Activated T-cell treated with anti-CD3 and anti-CD28 coated beads, Interleukin-2, amount 50 U/mL, for 1 hour (primary cell): ENCODE measurements at places on chromosomes 5 and 9.

DNA sequence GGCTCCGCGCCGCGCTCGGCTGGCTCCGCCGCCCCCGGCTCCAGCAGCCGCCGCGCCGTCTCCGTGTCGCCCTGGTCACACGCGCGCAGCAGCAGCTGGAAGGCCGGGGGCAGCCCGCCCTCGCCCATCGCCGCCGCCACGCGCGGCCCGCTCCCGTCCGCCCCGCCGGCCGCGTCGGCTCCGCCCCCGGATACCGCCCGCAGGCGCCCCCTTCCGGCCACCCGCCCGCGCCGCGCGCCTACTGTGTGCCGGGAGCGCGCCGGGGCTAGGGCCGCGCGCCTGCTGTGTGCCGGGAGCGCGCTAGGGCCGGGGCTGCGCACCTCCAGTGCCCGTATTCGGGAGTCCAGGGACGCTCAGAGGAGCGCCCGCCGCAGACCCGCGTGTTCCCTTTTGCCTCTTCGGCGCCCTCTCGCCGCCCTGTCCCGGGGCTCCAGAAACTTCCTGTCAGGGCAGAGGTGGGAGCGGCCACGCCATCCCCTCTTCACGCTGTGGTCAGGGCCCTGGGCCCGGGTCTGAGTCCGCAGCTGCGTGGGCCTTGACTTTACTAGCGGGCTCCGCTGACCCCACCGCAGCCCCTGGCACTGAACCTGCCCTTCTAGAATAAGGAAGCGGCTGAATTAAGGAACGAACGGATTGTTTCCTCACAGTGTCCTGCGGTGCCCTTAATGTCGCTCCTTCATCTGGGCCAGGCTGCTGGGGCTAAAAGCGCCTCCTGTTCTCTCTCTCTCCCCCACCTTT is at the start of gene ANKS6:
Gene ANKS6, minus strand, starts transcription at position 192 of the 738 bp plus-strand sequence. Its CDS starts 64 bp downstream, at position 128.
- DNase-seq, result peak; percentile 90

DNA sequence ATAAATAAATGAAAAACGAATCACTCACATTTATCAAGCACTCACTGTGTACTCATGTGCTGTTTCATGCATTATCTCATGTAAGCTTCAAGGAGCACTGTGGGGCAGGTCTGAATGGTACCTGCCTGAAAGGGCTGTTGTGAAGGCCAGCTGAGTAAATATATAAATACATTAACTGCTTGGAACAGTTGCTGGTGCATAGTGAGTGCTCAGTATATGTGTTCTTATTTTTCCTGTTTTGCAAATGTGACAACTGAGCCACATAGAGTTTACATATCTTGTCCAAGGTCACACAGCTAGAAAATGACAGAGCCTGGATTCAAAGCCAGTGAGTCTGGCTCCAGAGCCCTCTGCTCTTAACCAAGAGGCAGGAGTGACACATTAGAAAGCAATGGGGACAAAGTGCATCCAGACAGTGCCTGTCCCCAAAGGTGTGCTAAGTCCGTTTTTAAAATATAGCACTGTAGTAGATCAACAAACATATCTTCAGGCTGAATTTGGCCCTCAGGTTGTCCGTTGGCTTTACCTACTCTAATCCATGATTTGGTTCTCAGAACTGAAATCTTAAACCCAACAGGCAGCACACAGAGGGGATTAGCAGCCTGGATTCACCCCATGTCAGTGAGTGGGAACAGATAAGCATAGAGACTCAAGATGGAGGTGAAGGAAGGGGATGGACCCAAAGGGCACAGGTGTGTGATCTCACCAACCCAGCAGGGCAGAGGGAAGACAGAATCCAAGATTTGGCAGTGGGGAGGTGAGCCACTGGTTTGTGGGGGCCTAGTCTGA is 70.8 kb downstream of the WWC1 start:
- DNase-seq, result no peak

DNA sequence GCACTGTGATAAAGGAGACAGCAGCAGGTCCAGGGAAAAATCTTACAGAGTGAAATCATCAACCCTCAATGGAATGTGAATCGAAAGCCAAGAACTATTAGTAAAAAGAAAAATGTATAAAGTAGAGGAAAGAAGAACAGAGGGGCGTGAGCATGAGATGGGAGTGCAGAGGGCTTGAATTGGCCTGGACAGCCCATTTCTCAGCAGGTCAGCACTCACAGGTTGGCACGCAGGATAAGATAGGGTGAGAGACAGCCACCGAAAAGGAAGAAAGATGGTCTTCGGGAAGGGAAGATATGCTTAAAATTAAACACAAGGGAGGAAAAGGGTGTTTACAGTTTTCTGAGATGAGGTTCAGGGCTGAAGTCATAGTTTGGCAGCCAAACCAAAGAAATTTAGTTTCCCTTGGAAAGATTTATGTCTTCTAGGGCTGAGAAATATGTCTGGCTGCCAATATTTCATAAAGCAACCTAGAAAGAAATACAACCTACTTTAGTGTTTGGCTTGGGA is 524.7 kb downstream of the SPATA31D1 start:
- DNase-seq, result no peak

DNA sequence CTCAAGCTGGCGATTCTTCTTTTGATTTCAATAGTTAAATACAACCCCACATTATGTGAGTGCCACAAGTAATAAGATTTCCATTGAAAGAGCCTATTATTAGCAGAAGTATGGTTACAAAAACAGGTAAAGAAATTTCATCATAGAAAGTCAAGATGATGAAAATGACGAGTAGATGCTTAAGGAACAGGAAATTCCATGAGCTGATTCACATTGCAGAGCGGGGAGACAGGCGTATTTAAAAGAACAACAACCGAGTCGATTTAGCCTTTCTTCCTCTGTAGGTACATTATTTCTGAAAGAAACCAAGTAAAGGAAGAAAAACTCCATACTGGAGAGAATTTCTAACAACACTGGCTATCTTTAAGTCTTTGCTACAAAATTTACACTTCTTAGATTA is 310.4 kb downstream of the SLF1 start:
- no peak for DNase-seq

GRCh38 chr5:39352951-39353350 is 11.3 kb downstream of the C9 start:
- DNase-seq, result no peak

- DNase-seq, result no peak
Measured at GRCh38 chr5:104904561-104904960, 1342.0 kb upstream of the NUDT12 start.

DNA sequence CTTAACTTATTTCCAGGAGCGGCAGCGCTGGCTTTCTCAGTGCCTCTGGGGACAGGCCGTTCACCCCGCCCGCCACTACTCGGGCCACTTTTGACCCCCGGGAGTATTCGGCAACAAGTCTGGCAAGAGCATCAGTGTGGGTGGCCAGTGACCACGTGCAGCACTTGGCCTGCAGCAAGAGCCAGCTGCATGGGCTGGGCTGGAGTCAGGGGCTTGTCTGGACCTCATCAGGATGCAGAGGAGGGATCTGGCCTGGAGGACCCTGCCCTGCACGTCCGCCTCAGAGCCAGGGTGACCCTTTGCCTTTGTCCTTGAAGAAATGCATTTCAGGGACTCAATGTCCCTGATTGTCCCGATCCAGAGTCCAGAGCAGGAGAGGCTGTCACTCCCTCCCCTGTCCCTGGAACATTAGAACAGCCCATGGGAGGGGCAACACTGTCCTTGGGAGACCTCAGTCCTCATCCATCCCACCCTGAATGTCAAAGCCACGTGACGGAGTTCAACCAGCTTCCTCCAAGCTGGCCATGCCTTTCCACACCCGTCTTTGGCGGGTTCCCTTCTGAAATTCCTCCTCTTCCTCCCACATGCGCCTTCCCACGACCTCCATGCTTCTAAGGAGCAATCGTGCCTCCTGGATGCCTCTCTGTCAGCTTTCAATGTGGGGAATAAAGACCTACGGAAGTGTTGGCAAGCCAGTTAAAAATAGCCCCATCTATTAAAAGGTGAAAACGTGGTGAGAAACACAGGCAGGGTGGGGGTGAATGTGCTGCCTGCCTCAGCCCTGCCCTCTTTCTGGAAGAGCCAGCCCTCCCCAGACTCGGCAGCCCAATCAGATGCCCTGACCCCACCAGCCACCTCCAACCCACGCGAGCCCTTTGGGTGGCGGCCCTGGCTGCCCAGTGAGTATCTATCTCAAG is 99.0 kb downstream of the OLFM1 start:
- DNase-seq, result no peak

GRCh38 chr5:95029569-95030366 is 255.1 kb downstream of the MCTP1 start:
- no peak for DNase-seq

- DNase-seq, result no peak
Measured at GRCh38 chr9:35738186-35738585, 5.7 kb downstream of the CREB3 start.

DNA sequence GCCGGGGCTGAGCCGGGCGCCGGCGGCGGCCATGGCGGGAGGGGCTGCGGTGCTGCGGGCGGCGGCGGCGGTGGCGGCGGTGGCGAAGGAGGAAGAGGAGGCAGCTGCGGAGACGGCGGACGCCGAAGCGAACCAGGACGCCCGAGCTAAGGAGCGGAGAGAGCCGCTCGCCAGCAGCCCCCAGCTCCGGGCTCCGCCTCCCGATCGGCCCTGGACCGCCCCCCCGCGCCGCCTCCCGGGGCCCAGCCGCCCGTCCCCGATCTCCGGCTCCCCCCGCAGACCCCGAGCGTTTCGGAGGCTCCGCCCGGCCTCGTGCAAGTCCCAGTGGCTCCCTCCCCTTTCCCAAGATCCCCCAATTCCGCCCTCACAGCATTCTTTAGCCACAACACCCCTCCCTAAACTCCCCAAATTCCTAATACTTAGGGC is at the start of gene ASTN2:
Gene ASTN2, minus strand, starts transcription at position 152 of the 426 bp plus-strand sequence. Its CDS starts 119 bp downstream, at position 33.
- DNase-seq, result no peak

DNA sequence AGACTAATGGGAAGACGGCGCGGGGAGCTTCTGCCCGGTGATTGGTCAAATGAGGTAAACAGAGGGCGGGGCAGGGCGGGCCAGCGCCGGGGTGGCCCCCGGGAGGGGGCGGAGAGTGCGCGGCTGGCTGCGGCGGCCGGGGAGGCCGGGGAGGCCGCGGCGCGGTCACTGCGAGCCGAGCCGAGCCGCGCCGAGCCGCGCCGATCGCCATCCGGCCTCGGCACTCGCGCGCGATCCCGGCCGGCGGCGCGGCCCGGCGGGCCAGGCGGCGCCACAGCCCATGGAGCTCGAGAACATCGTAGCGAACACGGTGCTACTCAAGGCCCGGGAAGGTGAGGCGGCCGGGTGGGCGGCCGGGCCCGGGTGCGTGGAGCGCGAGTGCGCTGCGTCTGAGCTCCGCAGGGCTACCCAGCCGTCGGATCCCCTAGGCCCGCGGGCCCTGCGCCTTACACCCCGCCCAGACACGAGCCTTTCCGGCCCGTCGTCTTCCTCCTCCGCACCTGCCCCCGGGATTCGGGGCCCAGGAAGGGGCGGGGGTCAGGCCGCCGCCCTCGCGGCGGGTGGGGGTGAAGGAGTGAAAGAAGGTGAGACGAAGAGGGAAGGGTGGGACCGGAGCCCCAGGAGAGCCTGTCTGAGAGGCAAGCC is at the start of gene GRK6:
Gene GRK6, plus strand, starts transcription at position 111 of the 645 bp plus-strand sequence. Its CDS starts 170 bp downstream, at position 281.
- DNase-seq, result peak; percentile 73

DNA sequence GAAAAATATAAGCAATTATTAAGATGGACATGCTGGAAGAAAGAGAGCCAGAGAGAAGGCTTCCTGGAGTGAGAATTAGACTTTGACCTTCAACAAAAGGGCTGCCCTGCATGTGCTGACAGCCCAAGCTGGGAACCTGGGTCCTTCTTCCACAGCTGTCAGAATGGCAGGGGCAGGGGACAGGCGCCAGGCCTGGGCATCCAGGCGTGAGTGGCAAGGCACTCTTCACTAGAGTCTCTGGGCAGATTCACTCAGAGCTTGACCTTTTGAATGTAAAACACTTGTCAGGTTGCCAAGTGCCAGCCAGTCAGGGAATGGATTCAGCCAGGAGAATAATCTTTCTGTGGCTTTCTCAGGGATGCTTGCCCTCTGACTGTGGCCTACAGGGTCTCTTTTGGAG is 119.1 kb upstream of the CLINT1 start:
- DNase-seq, result no peak

DNA sequence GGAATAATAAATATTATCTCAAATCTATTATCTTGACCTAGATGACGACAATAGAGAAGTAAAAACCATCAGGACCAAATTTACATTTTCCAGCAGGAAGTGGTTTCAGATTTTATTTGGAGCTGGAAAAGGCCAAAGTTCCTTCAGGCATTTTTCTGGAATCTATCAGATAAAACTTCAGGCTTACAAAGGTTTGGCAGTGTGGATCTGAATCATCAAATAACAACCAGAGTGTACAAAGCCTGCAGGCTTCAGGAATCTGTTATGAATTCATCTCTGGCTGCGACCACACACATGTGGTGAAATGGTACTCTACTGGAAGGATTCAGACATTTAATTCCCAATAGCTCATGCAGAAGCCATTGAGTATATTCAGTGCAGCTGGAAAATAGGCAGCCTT is 726.4 kb upstream of the GRAMD2B start:
- DNase-seq, result no peak

DNA sequence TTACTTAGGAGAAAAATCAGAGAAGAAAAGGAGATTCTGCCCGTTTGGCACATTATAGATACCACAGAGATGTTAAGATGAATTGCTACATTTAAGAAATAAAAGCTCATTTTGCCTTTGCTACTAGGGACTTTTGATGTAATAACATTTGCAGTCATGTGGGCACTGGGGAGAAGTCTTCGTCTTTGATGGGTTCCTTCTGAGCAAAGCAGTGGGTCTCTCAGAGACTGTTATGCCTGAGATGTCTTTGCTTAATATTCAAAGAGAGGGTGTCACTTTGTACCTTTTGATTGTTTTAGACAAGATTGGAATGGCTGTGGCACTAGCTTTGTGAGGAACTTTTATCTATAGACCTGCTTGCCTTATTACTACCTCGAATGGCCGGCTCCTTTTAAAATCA is 25.0 kb downstream of the SLC25A25 start:
- no peak for DNase-seq

- DNase-seq, result no peak
Measured at GRCh38 chr9:72955126-72955455, 2.2 kb upstream of the ALDH1A1 start.

DNA sequence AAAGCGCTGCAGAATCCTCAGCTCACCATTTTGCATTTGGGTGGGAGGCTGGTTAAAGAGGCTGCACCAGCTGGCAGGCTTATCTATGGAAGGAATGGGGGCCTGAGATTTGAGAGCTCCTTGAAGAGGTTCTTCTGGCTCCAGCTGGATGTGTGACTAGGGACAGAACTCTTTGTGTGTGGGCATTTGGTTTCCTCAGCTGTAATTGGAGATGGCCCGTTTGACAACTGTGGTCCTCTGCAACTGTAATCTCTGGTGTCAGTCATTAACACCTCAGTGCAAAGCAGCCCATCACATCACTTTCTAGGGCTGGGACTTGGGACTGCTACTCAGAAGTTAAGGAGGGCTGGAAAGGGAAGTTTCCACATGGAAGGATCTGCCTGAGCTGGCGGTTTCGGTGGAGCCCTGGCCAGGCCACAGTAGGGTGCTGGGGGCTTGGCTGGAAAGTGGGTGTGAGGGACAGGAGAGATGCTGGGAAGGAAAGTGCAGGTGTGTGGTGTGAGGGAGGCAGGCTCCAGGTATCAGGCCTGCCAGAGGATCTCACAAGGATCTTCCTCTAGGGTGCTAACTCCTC is 193.8 kb downstream of the GADD45G start:
- no peak for DNase-seq

GRCh38 chr9:135533113-135533512 is 11.9 kb downstream of the LCN1 start:
- DNase-seq, result no peak

GRCh38 chr5:58294598-58295305 is 165.1 kb downstream of the PLK2 start:
- no peak for DNase-seq
